NCI-H345 (cell line): ENCODE measurements at places on chromosomes 11 and 22.
A peak's percentile ranks its signal among the peaks of the same experiment; 100 is the strongest.

DNA sequence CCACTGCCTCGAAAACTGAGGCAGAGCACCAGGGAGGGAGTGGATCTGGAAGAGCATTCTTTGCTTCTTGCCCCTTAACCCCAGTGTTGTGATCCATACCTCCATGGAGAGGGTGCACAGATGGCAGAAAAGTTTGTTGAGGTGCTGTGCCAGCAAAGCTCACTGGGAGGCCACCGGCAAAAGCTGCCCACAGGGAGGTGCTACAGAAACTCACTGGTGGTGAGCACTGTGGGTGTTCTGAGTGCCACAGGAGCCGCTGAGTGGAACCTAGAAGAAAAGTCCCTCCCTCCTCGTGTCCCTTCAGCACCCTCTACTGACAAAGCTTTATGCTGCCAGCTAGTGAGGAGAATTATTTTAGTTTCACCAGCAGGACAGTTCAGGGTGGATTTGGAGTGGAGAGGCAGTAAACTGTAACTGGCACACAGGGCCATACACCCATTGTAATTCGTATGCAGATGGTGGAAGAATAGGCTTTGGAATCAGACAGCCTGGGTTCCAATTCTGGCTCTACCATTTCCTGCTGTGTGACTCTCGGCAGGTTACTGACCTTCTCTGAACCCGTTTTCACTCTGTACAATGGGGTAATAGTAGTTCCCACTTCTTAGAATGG lies 84.6 kb downstream of the SWAP70 start:
- DNase-seq, result no peak

DNA sequence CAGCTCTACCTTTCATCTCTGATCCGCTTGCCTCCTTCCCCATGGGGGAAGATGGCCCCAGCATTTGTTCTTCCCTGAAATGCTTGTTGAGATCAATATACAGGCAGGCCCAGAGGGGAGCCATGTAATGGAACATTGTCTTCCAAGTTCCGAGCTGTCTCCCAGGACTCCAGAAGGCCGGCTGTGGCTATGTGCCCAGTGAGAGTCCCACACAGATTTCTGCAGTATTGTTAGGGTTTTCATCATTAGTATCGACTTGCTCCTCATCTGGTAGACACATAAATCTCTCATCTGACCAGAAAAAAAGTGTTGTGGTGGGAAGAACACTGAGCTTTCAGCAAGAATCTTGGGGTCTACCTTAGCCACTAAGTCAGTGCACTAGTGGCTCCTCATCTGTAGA lies 163.4 kb downstream of the TRIM29 start:
- no peak for DNase-seq

DNA sequence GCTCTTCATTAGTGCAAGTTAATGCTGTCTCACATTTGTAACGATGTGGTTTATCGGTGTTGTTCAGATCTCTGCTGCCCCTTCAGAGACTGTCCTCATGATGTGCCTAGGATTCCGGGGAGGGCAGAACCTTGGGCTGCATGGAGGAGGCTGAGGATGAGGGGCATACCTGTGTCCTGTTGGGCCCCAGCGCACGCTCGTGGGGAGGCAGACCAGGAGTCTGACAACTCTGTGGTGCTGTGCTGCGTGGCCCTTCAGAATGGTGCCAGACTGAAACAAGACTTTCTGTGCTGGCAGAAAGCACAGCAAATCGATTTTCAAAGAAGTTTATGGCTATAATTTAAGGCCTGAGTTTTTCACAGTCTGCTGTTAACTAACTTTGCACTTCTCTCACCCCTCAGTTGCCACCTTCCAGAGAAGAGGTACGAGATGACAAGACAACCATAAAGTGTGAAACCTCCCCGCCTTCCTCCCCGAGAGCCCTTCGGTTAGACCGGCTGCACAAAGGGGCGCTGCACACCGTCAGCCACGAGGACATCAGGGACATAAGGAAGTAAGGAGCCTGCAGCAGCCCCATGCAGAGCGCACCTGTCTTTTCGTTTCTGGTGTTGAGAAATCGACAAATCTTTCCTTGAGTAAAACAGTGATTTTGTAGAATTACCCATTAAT lies 44.3 kb upstream of the CTTN start:
- no peak for DNase-seq

DNA sequence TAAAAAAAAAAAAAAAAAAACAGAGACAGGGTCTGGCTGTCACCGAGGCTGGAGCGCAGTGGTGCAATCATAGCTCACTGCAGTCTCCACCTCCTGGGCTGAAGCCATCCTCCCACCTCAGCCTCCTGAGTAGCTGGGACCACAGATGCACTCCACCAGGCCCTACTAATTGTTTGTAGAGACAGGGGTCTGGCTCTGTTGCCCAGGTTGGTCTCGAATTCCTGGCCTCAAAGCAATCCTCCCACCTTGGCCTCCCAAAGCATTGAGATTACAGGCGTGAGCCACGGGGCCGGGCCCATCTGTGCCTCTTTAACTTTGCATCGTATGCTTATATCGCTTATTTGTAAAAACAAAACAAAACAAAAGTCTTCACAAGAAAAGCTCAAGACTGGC lies 3.1 kb downstream of the CPT1A start:
- DNase-seq, result no peak

- no peak for DNase-seq
These were observed 15.3 kb upstream of the LRRC32 start for GRCh38 chr11:76685831-76686230.

DNA sequence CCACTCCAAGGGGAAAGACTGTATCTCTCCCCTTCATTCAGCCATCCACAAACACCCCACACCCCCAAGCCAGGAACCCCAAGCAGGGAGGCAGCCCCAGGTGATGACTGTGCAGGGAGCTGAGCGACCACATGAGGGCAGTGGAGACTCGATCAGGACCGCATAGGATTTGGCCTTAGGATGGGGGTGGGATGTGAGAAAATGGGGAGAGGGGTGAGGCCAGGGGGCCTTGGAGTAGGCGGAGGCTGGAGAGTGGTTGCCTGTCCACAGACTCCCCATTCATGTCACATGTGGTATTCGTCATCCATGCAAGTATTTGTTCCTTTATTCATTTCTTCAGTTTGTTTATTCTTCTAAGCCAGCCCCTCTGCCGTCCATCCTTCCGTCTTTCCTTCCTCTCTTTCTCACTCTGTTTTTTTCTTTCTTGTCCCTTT lies 2.7 kb upstream of the RHOD start:
- DNase-seq, result peak; percentile 17

DNA sequence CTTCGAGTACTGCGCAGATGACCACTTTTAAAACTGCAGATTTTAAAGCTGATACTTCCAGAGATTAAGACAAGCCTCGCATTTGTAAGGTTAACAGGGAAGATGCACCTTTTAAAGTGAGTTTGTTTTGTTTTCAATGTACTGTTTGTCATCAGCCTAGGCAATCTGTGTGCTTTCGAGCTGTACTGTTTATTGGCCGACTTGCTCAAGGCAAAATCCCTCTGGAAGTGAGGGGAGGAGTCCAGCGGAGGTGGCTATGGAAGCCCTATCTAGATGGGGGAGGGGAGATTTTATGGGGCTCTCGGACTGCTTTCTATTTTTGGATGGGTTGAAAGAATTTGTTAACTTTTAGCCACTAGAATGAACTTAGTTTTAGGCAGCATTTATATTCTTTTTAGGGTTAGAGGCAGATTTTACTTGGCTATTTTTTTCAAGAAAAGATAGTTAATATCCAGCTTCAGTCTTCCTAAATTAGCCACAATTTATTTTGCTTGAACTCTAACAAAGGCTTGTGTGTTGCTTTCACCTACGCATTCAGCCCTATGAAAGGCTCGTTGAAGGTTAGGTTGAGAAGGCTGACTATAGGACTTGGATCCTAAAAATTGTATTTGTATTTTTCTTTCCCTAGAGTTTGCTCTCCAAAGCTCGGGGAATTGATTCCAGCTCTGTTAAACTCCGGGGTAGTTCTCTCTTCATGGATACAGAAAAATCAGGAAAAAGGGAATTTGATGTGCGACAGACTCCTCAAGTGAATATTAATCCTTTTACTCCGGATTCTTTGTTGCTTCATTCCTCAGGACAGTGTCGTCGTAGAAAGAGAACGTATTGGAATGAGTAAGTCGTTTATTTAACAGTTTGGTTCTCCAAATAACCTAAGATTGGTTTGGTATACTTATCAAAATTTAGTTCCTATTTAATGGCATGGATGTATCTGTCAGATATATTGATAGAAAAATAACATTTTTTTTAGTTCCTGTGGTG lies 2.1 kb downstream of the WEE1 start:
- DNase-seq, result peak; percentile 59

DNA sequence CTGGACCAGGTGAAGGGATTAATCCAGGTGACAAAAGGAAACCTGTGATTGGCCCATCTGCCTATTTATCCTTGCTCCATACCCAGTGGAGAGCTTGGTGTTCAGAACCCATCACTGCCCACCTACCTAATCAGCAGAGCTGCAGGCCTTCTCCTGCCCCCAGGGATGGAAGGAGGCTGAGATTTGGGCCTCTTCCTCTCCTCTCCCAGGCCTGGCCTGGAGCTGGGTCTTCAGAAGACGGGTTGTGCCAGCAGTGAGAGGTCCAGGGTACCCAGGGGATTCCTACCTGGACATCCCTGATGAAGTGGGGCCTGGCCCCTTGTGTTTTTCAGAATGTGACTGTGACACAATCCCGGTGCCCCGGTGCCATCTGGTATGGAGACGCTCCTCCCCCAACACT lies 80.3 kb upstream of the MYOD1 start:
- DNase-seq, result no peak

DNA sequence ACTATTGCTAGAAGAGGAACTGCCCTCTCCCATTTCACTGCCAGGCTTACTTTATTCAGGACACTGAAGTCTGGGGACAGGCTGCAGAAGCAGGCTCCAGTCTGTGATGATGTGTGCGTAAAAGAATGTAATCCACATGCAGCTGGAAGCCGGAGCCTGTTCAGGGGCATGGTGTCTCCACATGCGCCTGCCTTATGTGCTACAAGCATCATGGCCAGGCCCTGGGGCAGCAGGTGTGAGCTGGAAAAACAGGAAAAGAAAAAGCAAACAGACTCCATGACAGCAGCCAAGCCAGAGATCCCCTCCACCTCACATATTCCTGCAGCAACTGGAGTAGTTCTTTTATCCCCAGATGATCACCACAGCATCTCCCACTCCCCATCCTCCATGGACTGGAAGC lies 33.4 kb downstream of the ARFGAP2 start:
- no peak for DNase-seq

DNA sequence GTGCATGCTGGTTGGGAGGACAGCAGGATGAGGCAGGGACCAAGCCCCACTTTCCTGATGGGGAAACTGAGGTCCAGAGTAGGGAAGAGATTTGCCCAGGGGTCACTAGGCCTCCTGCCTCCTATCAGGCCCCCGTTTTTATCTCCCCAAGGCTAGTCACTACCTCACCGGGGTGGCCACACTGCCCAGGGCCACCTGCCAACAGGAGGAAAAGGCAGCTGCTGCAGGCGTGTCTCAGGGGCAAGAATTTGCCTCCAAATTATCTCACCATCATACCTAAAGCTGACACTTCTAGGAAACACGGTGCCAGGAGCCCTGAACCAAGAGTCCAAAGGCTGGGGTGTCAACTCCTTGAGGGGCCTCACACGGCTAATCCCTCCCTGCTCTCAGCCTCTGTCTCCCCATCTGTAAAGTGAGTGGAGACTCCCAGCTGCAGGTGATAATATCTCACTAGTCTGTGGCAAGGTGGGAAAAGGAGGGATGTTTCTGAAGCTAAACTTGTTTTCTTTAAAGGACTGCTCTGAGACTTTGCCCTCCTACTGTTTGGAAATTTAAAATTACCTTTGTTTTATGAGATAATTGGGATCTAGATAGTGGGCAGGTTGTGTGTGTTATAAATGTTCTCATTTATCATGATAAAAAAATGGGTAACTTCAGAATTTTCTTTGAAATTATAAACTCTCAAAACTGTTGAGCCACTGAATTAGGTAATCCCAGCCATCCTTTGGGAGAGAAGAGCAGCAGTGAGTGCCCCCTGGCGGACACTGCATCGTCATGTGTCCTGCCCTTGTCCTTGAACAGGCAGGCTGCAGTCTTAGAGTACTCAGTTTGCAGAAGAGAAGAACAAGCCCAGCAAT lies 60.0 kb downstream of the MYO7A start:
- DNase-seq, result peak; percentile 69

DNA sequence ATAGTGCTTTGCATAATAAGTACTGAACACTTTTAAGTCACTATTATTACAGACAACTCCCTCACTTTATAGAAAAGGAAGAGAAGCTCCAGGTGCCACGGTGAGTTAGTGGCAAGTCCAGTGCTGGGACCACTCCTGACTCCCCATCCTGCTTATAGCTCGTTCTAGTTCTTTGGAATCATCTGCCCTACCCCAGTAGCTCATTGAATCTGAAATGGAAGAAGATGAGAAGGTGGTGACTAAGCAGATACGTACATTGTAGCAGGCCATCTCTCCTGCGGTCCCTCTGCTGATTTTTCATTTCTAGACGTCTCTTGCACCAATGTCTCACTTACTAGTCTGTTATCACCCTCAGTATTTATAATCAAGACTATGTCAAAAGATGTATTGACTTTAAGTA lies 21.6 kb downstream of the MMP20 start:
- no peak for DNase-seq

GRCh38 chr22:46727813-46728364 lies 10.2 kb downstream of the CERK start:
- DNase-seq, result no peak

- DNase-seq, result no peak
These were observed 2.9 kb upstream of the SERPINH1 start for GRCh38 chr11:75558939-75559843.

GRCh38 chr22:26086359-26086758 lies 82.9 kb upstream of the SEZ6L start:
- DNase-seq, result peak; percentile 10

GRCh38 chr11:128318856-128319474 lies 268.4 kb downstream of the ETS1 start:
- DNase-seq, result no peak

GRCh38 chr11:16993495-16993894 lies 20.7 kb downstream of the PLEKHA7 start:
- DNase-seq, result no peak

GRCh38 chr11:1049071-1049405 lies 12.5 kb upstream of the MUC6 start:
- no peak for DNase-seq

DNA sequence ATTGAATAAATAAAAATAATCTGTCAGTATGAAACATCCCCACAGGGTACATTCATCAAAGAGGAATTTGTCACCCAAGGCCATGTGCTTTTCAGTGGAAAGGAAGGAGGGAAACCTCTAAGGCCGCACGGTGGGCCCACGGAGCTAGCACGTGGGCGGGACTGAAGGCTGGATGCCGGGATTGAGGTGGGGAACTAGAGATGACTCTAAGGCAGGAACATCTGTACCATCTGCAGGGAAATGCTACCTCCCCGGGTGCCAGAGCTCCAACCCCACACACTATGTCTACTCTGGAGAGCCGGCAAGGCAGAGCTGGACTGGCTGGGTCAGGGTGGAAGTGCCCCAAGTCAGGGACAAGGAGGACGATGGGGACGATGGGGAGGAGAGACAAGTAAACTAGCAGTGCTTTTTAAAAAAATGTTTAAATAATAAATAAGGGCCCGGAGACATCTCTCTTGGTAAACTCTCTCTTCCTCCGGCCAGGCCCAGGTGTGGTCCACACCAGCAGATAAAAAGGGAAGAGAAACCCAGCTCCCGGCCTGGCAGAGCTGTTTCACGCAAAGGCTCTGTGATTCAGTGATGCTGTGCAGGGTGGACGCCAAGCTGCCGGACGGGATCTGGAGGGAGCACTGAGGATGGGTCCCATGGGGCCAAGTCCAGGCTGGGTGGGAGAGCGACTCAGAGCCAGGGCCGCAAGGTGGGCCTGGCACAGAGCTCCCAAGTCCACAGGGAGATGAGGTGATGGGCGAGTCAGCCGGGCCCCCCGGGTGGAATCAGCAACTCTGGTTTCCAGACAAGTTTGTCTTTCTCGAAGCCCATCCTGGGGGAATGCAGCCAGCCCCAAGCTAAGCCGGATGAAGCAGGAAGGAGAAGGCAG lies 5.8 kb downstream of the LIF start:
- DNase-seq, result no peak

- no peak for DNase-seq
These were observed 51.7 kb downstream of the ZBTB16 start for GRCh38 chr11:114110952-114111947.
